ENCODE measurements at places on chromosomes 12 and 14.

DNA sequence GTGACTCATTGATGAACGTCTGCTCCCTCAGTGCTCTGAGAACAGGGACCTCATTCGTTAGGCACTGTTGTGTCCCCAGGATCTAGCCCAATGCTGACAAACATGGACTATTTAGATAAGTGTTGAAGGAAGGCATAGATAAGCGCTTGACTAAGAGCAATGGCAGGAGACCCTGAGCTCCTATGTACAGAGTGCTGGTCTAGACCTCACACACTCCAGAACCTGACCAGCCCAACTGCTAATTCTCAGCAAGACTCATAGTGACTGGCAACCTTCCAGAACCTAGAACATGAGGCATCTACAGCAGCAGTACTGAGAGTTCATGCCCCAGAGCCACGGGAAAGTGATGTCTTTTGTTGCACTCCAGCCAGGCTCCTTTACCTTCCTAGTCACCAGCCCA, 69.2 kb downstream of the CRACR2A start:
- no peak for DNase-seq

DNA sequence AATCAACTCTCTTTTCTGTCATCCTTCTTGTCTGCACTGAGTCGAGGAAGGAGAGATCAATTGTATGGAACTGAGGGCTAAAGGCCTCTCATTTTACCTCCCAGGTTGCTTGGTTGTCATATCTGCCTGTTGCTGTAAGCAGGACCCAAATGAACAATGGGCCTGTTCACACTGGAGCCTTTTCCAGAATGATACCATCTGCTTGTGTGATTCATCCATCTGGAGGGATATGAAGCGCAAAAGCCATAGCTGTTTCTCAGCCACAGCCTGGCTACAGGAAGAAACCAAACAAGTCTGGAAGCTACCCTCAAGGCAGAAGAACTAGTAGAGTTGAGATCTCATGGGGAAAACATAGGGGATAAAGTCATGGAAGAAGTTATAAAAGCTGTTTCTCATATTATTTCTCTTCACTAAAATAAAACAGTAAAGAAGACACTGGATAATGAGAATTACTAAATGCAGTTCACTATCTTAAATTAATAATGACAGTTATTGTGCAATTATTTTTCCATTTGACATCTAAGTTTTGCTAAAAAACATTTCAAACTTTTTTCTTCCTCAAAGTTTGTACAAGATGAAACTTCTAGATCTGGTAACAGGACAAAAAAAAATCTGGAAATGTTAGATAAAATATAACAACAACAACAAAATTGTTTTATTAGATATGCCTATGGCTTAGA, 106.3 kb downstream of the SPTSSA start:
- no peak for DNase-seq

- DNase-seq, result no peak
These were observed 129.9 kb downstream of the CRACR2A start for GRCh38 chr12:3622822-3623690.

GRCh38 chr14:25351269-25351668, 301.3 kb upstream of the STXBP6 start:
- DNase-seq, result no peak

- DNase-seq, result no peak
These were observed 9.5 kb downstream of the TRMT61A start for GRCh38 chr14:103538291-103539055.

All from stimulated activated CD8-positive, alpha-beta memory T cell treated with anti-CD3 and anti-CD28 coated beads, Interleukin-12 subunit alpha, Interleukin-12 subunit beta, amount 100 ng/mL, for 1 hour (primary cell).